ENCODE measurements at places on chromosomes 5 and 9.

GRCh38 chr5:31116466-31117031 is 76.9 kb upstream of the CDH6 start:
- no peak for DNase-seq

GRCh38 chr9:27429436-27429835 is 94.7 kb upstream of the IFNK start:
- no peak for DNase-seq

DNA sequence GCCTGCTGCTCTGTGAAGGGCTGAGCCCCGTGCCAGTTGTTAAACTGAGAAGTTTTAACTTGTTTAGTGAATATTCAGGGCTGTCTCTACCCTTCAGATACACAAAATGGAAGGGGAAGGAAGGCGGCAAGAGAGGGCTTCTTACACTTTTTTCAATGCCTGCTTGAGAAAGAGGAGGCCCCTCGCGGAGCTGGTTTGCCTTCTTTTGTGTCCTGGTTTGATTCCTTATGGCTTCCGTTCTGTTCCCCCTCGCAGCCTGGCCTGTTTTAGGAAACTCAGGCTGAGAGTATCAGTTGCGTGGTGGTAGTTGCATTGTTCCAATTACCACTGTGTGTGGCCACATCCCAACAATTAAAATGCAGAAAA is 1.0 kb downstream of the FAM53C start:
- no peak for DNase-seq

DNA sequence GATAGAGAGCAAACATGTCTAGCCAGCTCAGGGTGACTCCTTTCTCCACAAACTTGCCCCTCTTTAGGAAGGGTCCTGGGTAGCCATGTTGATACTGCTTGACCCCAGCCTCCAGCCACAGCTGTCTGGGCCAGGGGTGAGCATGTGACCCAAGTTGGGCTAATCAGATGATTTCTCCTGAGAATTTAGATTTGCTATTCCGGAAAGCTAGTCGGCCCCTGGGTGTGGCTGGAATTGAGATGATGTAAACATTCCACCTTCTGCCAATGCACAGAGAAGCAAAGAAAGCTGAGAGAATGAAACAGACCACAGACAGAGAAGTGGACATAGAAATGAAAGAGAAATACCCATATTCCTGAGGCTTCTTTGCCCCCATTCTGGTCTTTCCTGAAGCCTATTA is 17.8 kb upstream of the B4GALT1 start:
- no peak for DNase-seq

DNA sequence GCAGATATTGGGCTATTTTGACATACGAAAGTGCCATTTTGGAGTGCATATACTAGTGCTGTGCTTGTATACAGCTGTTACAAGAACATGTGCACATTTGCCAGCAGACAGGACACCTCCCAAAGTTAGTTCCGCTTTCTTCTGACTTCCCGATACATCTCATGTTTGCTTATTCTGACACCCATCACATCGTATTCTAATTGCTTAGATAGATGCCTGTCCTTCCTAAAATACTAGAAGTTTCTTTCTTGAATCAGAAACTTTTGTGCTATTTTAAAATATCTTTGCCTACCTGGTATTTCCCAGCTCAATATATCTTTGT is 177.8 kb downstream of the TTLL11 start:
- no peak for DNase-seq

Measured in SJCRH30 (cell line).